Breast epithelium (tissue), 4 donors: ENCODE measurements at places on chromosomes 11 and 22. TPM values are rescaled to one million over a fixed set of nuclear protein-coding genes. Genes with fewer than 3 reads are reported as not detected.

DNA sequence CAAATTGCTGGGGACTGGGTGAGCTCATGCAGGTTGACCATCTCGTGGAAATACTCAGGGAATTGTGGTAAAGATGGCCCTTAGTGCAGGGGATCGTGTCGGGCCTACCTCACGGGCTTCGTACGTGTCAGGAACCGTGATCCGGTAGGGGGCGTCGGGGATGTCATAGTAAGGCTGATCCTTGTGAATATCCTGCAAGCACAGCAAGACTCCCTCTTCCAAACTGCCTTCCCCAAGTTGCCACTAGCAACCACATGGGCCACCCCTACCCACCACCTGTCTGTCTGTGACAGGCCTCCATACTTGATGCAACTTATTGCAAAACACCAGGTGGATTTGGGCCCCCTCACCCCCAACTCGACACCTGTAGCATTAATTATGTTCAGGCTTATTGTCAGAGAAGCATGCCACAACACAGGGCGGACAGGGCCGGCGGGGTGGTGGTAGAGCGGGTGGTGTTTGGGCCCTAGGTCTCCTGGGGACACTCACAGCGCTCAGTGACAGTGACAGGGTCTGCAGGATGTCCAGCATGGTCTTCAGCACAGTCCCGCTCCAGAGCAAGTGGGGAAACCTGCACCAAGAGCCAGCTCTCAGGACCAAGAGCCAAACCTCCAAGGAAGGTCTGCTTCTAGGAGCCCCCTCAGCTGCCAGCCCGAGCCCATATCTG is 22.6 kb upstream of the SERPIND1 start:
- H3K36me3 ChIP-seq, result no peaks in the 10 kb centered on the region
- H3K4me3 ChIP-seq, result no peak overlapping the region
- H3K27ac ChIP-seq, result no peak overlapping the region
- H3K27me3 ChIP-seq, result no peaks in the 10 kb centered on the region

GRCh38 chr11:60946601-60947264 is 5.2 kb downstream of the SLC15A3 start:
- H3K36me3 ChIP-seq, result no peaks in the 10 kb centered on the region
- H3K4me3 ChIP-seq, result no peak overlapping the region
- H3K4me1 ChIP-seq, result peaks cover 8% of the 10 kb centered on the region
- no peak overlapping the region for H3K27ac ChIP-seq
- H3K27me3 ChIP-seq, result no peaks in the 10 kb centered on the region

GRCh38 chr22:50610581-50610980 is 10.0 kb downstream of the MAPK8IP2 start:
- H3K27ac ChIP-seq, result no peak overlapping the region
- H3K4me1 ChIP-seq, result no peaks in the 10 kb centered on the region
- peak; percentile 33 for DNase-seq

- H3K4me3 ChIP-seq, result no peak overlapping the region
- no peak overlapping the region for H3K27ac ChIP-seq
- no peaks in the 10 kb centered on the region for H3K36me3 ChIP-seq
- no peak for DNase-seq
- H3K4me1 ChIP-seq, result no peaks in the 10 kb centered on the region
- no peaks in the 10 kb centered on the region for H3K27me3 ChIP-seq
These were observed 489.5 kb downstream of the BUD13 start for GRCh38 chr11:116283300-116283699.

The TCN2 gene
- 36.7 TPM for total RNA-seq

- no peak overlapping the region for H3K4me3 ChIP-seq
- H3K36me3 ChIP-seq, result no peaks in the 10 kb centered on the region
- DNase-seq, result no peak
- H3K4me1 ChIP-seq, result no peaks in the 10 kb centered on the region
These were observed 35.3 kb downstream of the NEU3 start for GRCh38 chr11:75024068-75024449.

DNA sequence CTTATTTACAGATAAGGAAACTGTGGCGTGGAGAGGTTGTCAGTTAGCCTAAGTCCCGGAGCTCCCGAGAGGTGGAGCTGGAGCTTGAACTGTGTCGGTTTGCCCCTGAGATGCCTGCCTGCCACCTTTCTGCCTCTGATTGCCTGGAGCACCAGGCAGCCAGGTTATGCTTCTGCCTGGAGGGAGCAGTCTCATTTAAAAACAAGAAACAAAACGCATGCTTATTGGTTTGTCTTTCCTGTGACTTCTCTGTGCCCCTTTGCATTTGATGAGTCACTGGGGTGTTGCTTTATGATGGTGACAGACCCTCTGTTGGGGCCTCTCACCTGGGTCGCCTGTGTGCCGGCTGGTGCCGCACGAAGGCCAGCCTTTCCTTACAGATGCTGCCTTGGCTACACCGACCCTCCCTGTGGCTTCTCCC is 12.2 kb downstream of the AP2A2 start:
- H3K4me3 ChIP-seq, result no peak overlapping the region
- H3K4me1 ChIP-seq, result no peaks in the 10 kb centered on the region
- no peak for DNase-seq
- H3K27ac ChIP-seq, result no peak overlapping the region
- H3K36me3 ChIP-seq, result no peaks in the 10 kb centered on the region
